Fibroblast of villous mesenchyme (primary cell): ENCODE measurements at places on chromosomes 13 and 19.
A peak's percentile ranks its signal among the peaks of the same experiment; 100 is the strongest.

DNA sequence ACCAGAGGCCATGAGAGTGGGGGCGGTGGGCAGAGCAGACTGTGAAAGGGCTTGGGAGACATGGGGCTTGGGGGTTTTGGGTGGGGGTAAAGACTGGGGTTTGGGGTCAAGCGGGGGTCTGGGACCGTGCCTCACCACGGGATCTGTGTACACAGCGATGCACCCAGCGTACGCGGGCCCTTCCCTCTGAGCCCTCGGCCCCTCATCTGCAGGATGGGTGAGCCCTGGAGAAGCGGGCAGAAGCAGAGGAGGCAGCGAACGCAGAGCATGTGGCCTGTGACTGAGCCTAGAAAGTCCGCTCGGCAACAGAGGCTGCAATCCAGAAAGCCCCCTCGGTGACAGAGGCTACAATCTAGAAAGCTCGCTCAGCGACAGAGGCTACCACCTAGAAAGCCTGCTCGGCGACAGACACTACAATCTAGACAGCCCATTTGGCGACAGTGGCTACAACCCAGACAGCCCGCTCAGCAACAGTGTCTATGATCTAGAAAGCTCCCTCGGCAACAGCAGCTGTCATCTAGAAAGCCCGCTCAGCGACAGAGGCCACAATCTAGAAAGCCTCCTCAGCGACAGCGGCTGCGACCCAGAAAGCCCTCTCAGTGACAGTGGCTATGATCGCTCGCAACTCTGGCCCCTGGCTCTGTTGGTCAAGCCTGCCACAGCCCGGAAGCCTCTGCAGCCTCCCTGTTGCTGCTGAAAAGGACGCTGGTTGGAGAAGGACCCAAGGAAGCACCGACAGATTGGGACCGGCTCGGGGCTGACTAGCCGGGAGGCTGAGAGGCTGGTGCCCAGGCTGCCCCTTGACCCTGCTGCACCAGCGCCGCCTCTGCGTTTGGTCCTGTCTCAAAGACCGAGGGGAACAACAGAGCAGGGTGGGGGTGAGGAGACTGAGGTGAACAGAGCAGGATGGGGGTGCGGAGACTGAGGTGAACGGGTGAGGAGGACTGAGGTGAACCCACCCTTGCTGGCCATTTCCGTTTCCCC lies 68.6 kb downstream of the SPACA7 start:
- DNase-seq = no peak

- DNase-seq = no peak
Measured at GRCh38 chr19:14772995-14773394, 5.4 kb downstream of the ADGRE2 start.

DNA sequence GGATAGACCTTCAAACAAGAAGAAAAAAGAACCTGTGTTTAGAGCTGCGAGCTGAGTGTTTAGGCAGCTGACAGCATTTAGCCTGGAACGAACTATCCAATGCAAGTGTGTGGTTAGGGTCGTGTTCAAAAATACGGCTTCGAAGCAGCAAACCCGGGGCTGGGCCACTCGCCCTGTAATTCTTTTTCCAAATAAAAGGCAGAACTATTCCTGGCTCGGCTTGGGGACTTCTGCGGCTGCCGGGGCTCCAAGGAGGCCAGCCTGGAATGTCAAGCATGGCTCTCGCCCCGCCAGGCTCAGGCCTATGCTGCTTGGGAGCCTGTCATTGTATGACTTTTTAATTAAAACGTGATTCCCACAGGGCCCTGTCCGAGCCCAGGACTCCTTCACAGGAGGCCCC lies 51.7 kb upstream of the KLF2 start:
- no peak for DNase-seq

- DNase-seq = peak; percentile 20
Measured at GRCh38 chr19:4676955-4677731, 7.0 kb upstream of the MYDGF start.

- DNase-seq = no peak
Measured at GRCh38 chr19:3096902-3097326, 2.8 kb downstream of the GNA11 start.

DNA sequence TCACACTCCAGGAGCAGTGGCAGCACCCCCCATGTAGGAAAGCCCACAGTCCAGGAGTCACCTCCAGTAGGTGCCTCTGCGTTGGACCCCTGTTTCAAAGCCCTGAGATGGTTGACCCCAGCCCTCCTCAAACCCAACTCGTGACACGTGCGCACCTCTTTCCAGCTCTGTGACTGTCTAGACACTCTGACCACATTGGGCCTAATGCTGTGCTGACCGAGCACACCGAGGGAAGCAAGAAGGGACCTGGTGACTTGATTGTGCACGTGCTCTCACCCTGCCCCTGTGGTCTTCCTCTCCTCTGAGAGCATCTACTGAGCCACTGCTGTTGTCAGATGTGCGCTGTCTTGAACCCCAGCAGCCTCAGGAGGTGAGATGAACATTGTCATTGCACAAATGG lies 22.9 kb upstream of the SLC35E1 start:
- no peak for DNase-seq

- DNase-seq = no peak
Measured at GRCh38 chr19:35665157-35665556, 1.2 kb upstream of the UPK1A start.

GRCh38 chr13:50636007-50636704 lies 207.3 kb downstream of the DLEU7 start:
- no peak for DNase-seq

GRCh38 chr19:4013886-4014540 lies 6.5 kb downstream of the PIAS4 start:
- DNase-seq = no peak

DNA sequence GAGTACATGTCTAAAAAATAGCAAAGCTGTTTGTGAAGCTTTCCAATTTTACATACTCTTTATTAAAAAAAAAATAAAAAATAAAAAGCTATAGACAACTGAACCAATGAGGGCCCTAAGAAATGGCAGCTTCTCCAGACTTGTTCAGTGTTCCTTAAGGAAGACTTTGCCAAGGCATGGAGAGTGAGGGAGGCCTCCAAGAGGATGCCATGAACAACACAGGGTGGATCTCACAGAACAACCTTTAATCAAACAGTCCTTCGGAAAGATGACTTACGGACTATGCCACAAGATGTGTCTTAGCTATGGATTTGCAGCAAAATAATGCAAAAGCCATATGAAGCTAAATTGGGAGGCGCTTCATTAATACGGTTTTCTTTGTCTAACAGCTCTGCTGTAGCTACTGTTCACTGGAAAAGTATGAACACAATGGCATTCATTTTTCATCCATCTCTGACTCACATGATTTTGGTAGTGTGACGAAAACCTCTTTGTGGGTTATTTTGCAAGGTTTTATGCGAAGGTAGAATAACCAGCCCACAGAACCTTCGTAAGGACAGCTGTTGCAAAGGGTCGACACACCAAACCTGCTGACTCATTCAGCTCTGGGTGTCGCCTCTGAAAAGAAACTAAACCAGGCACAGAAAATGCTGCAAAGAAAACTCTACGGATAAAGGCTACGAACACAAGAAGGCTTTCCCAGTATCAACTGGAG lies 27.7 kb downstream of the EFNB2 start:
- DNase-seq = peak; percentile 96

- DNase-seq = no peak
Measured at GRCh38 chr13:88112526-88112925, 441.4 kb downstream of the SLITRK5 start.
